ENCODE measurements at places on chromosomes 7 and 10.

DNA sequence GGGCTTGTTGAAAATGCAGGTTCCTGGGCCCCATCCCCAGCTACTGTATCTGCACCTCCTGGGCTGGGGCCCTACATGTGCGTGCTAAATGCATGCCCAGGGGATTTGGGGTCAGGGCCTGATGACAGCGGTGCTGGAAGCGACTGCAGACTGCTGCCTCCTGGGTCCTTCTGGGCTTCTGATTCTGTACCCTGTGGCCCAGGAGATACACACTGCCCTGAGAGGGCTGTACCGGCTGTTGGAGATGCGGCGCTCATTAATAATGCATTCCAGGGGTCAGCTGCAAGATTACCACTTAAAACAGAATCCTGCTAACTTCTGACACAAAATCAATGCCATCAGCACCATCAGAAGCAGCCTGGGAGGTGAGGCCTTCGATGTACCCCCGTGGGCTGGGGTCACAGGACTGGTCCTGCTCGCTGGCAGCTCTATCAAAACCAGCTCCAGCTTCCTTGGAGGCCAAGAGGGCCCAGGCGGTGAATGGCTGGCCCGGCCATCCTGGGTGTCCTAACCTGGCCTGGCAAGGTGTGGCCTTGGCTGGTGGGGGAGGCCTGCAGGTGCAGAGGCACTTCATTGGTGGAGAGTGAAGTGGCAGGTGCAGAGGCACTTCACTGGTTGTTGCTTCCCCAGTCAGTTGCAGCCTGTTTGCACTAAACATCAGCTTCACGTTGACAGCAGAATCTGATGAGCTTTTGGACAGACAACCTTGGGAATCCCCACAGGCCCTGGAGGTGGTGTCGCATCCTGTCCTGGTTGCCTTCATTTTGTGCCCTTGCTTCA is 79.2 kb downstream of the GLRX3 start:
- no peak for DNase-seq

DNA sequence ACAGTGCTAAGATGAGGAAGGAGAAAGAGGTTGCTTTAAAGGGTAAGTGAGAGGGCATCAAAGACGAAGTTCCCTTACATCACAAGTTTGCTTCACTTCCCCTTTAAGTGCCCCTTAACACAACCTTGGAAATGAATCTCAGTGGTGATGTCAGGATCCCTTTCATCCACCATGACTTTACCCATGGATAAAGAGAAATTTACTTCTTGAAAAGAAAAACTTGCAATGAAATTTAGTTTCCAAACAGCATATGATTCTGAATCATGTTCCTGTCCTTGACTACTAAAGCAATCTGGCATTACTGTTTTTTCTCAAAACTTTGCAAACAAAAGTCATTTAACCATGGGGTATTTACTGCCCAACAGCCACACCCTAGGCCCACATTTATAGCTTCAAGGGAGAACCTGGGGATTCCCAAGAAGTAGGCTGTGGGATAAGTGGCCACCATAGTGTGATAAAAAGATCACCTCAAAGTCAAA is 135.9 kb downstream of the ITGB8 start:
- DNase-seq: no peak

GRCh38 chr7:29770371-29770770 is 35.9 kb upstream of the WIPF3 start:
- DNase-seq: no peak

DNA sequence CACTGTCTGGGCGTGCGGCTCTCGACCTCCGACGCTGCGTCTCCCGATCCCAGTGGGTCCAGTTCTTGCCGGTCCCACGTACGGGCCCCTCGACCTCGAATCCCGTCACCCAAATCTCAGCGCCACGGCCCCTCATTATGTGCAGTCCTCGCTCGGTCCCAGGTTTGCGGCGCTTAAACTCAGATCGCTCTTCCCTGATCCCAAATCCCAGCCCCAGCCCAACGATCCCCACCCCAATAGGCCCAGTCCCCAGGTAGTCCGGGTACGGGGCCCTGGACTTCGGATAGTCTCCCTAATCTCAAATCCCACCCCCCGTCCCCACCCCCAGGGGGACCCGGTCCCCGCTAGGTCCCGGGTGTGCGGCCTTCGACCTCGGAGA is 666 bp downstream of the HNRNPF start:
- no peak for DNase-seq

GRCh38 chr7:101373812-101374614 is 11.3 kb downstream of the COL26A1 start:
- DNase-seq: no peak

DNA sequence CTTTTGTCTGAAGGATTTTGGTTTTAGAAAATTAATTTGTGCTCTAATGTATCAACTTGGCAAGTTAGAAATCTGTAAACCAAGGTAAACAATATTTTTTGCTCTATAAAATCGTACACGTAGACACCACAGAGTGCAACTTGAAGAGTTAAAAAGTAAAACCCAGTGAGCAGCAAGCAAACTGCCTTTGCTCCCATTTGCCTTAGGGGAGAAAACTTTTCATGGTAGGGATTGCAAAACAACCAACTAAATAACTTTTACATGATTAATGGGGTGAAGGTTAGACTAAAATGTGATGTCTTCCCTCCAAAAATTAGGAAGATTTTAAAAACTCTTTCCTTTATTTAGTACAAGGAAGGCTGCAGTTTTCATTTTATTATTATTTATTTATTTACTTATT is 224.2 kb upstream of the LYZL1 start:
- DNase-seq: no peak

DNA sequence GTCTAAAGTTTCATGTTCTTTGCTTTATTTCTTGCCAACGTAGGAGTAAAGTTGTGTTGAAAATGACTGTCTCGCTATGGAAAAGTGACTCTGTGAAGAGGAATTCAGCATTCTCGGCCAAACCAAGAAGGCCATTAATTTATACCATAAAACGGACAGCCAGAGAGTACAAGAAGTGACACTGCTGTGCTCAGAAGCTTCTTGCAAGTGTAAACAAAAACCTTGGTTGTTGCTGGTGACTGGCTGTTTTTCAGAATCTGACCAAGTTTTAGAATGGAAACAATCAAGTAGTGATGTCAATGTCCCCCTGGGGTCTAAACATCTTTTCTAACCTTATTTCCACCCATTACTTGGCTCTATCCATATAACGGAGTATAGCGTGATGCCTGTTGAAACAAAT is 201.9 kb downstream of the INHBA start:
- no peak for DNase-seq

DNA sequence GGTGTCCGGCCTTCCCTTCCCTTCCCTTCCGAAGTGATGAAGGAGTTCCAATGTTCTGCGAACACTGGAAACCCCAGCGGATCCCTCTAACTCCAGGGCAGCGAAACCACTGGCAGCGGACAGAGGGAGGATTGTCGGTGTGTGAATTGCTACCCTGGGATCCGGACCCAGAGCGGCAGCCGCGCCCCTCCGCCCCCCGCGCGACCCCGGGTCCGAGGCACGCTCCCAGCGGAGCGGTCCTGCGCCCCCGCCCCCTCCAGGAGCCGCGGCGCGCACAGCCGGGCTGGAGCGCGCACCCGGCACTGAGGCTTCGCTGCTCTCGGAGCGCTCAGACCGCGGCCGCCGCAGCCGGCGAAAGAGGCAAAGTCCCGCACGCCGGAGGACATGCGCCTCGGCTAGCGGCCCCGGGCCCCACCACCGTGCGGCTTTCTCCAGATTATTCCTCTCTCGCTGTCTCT is at the start of gene PTPRZ1:
Gene PTPRZ1, plus strand, starts transcription at position 331 of the 458 bp plus-strand sequence. CDS start 339 bp downstream, outside the sequence.
- DNase-seq: no peak

DNA sequence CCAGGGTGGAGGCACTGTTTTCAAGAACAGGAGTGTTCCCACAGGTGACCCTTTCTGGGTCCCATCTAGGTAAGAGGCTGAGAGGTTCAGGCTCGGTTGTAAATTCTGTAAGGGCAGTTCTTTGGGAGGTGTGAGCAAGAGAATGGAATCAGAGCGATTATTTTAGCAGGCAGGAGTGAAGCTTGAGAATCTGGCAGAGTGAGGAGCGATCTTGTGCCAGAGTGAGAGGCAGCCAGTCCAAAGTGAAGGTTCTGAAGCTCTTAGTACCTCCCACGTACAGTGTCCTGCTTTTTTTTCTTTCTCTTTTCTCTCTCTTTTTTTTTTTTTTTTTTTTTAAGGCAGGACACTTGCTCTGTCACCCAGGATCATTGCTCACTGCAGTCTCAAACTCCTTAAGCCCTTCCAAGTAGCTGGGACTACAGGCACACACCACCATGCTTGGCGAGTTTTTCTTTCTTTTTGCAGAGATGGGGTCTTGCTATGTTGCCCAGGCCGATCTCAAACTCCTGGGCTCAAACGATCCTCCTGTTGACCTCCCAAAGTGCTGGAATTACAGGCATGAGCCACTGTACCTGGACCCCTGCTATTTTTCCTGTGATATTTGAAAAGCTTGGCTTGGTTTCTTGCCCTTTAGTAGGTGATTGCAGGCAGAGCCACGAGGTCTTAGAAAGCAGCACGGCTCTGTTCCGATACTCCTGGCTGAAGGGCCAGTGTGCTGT is 10.9 kb downstream of the POR start:
- DNase-seq: no peak

DNA sequence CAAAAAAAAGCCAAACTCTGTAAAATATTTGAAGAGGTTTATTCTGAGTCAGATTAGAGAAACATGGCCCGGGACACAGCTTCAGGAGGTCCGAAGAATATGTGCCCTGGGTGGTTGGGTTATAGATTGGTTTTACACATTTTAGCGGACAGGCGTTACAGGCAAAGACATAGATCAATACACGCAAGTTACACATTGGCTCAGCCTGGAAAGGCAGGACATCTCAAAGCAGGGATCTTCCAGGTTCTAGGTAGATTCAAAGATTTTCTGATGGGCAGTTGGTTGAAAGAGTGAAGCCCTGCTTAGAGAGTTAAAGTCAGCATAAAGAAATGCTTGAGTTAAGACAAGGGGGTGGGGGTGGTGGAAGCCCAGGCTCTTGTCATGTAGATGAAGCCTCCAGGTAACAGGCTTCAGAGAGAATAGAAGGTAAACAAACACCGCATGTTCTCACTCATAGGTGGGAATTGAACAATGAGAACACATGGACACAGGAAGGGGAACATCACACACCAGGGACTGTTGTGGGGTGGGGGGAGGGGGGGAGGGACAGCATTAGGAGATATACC is 464.3 kb upstream of the ADARB2 start:
- DNase-seq: no peak

DNA sequence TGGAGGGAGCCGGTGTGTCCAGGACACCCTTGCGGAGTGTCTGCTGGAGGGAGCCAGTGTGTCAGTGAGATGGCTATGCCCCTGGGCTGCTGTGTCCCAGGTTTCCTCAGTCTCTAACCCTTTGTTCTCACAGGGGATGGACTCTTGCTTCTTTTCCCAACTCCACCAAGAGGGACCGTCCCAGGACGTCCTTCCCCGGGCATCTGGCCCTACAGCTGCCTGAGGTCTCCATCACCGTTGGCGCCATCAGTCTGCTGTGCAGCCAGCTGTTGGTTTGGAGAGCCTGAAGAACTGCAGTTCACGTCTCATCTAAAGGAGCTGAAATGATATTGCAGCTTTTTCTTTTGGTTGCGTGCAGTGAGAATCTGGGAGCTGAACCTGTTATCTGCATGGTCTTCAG is 136.2 kb downstream of the VIPR2 start:
- no peak for DNase-seq

GRCh38 chr7:106128836-106129235 is 16.7 kb upstream of the SYPL1 start:
- no peak for DNase-seq

- DNase-seq: no peak
Observed at GRCh38 chr10:71623098-71623985, 96.2 kb downstream of the C10orf105 start.

DNA sequence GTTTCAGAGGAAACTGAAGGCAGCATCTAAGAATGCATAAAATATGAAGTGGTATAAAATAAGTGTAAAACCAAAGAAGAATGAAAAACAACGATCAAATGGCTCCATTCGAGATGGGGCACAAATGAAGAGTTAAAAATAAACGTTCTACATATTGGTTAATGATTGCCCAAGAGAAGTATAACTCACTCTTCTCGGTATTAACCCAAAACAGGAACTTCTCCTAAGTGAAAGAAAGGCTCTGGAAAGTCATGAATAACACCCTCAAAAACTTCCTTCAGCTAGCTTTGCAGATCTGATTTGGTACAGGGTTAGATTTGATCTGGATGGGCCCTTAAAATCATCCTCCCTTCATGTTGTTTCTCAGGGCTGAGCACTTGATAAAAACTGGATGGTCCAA is 94.3 kb upstream of the ADO start:
- no peak for DNase-seq

Data from activated B cell treated with CpG ODN at 0.5 μM for 24 hours (primary cell).